Hematopoietic multipotent progenitor cell treated with erythropoietin and hydrocortisone succinate and interleukin-3 and kit ligand, for 4 days (in vitro differentiated cells): ENCODE measurements at places on chromosomes 16 and 17.

GRCh38 chr17:43545383-43545632 lies 832 bp downstream of the ETV4 start:
- DNase-seq = no peak

DNA sequence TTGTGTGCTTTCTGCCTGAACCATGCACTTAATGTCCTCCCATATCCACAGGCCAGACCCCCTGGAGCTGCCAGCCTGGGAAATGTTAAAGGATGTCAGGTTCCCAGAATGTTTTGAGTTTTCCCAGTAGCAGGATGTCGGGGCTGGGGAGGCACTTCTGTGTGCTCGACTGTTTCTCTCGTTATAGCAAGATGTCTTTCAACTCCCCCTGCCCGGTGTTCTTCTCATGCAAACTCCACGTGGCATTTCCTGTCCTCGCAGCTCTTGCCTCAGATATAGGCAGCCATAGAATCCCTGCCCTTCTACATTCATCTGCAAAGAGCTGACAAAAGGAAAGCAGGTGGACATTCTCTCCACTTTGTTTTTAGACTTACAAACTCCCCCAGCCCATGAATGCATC lies 457.2 kb upstream of the CDH11 start:
- DNase-seq = no peak

DNA sequence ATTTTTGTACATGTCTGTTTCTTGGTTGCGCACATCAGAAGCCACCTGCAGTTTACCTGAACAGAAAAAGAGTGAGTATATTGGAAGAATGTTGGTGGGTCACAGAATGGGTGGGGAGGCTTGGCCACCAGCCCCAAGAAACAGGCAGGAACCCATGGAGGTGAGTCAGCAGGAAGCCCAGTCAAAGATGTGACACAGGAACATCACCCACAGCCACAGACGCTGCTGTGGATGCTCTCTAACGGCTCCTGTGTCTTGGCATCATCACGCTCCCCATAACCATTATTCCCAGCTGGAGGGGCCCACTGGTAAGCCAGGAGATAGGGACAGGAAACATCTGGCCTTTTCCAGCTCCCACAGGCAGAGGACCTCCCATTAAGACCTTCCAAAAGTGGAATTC lies 94.0 kb upstream of the WSB1 start:
- no peak for DNase-seq

GRCh38 chr16:89705006-89705405 lies 3.5 kb upstream of the SPATA2L start:
- DNase-seq = peak; percentile 0

DNA sequence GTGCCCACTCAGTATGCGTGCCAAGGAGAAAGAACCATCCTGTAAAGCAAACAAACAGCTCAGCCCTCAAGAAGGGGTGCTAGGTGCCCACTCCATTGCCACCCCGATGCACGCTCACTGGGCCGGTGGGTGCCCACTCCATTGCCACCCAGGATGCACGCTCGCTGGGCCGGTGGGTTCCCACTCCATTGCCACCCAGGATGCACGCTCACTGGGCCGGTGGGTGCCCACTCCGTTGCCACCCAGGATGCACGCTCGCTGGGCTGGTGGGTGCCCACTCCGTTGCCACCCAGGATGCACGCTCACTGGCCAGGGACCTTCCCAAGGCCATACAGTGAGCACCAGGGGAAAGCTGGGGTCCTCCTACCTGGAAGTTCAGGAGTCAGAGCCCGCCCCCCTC lies 28.1 kb downstream of the HASPIN start:
- DNase-seq = no peak

- DNase-seq = no peak
These were observed 107.3 kb upstream of the CDH5 start for GRCh38 chr16:66258916-66259845.

- no peak for DNase-seq
These were observed 30.1 kb downstream of the SOCS1 start for GRCh38 chr16:11225677-11226549.

DNA sequence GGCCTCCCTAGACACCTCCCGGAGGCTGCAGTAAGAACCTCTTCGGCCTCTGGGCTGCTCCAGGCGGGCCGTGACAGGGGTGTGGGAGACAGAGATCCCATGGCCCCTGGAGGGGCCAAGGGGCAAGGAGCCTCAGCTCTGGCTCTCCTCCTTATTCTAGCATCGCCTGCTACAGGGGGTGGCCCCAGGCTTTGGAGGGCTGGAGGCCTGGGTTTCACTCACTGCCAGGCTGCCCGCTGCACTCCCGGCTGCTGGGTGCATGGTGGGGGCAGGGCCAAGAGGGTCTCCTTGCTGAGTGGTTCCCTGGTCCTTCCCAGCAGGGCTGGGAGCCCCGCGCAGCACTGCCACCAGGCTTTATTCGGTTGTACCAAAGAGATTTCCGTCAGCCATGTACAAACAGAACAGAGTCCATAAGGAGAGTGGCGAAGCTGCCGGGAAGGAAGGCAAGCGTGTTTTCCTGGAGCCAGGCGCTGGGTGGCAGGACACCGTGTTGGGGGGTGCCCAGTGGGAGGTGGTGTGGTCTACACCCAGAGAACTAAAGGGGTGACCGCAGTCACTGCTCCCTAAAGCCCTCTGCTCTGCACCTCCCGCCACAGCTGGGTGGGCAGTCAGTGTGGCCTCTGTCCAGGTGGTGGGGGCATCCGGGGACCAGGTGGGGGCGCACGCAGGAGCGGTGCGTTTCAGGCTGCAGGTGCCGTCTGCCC lies 2.0 kb downstream of the NPB start:
- no peak for DNase-seq

GRCh38 chr17:67272312-67273047 lies 27.5 kb upstream of the HELZ start:
- DNase-seq = peak; percentile 57

GRCh38 chr16:58148526-58148925 lies 19.3 kb upstream of the CFAP20 start:
- DNase-seq = no peak

DNA sequence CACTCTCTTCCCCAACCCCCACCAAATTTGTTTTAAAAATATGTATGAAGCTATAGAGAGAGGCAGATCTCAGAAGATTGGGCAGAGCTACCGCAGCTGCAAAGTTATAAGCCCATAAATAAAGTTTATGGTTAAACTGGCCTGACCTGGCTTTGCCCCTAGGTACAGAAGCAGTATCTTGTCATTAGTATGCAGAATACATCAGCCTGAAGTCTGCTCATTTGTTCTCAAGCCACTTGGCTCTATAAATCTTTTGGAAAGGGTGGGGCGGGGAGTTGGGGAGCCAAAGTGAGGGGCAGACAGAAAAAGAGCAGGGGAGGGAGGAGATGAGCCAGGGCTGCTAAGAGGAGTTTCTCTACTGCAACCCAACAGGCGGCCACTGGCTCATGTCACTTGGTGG lies 113.2 kb downstream of the SOX9 start:
- DNase-seq = no peak

GRCh38 chr16:48811478-48811877 lies 201.5 kb upstream of the N4BP1 start:
- no peak for DNase-seq

GRCh38 chr17:2484876-2485275 lies 26.8 kb downstream of the METTL16 start:
- DNase-seq = no peak

GRCh38 chr16:8863594-8864424 lies 5.0 kb downstream of the CARHSP1 start:
- peak; percentile 58 for DNase-seq

DNA sequence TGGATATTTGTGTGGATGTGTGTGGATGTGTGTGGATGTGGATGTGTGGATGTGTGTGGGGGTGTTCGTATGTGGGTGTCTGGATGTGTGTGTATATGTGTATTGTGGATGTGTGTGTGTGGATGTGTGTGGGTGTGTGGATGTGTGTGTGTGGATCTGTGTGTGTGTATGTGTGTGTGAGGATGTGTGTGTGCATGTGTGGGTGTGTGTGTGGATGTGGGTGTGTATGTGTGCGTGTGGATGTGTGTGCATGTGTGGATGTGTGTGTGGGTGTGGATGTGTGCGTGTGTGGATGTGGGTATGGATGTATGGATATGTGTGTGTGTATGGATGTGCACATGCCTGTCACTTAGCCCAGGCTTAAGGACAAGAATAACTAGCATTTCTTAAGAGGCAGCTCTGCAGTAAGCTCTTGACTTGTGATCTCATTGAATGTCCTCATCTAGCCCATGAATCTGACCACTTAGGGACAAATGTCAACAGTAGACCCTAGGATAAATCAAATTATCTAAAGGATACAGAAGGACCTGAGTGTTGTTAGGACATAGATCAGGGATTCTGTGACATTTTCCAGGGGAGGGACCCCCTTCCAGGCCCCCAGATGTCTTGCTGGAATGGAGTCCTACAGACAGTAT lies 83.5 kb downstream of the BMERB1 start:
- no peak for DNase-seq

GRCh38 chr17:4438162-4438944 lies 4.6 kb downstream of the SPNS3 start:
- DNase-seq = no peak

- no peak for DNase-seq
These were observed 52.3 kb downstream of the MSI2 start for GRCh38 chr17:57308543-57309186.

DNA sequence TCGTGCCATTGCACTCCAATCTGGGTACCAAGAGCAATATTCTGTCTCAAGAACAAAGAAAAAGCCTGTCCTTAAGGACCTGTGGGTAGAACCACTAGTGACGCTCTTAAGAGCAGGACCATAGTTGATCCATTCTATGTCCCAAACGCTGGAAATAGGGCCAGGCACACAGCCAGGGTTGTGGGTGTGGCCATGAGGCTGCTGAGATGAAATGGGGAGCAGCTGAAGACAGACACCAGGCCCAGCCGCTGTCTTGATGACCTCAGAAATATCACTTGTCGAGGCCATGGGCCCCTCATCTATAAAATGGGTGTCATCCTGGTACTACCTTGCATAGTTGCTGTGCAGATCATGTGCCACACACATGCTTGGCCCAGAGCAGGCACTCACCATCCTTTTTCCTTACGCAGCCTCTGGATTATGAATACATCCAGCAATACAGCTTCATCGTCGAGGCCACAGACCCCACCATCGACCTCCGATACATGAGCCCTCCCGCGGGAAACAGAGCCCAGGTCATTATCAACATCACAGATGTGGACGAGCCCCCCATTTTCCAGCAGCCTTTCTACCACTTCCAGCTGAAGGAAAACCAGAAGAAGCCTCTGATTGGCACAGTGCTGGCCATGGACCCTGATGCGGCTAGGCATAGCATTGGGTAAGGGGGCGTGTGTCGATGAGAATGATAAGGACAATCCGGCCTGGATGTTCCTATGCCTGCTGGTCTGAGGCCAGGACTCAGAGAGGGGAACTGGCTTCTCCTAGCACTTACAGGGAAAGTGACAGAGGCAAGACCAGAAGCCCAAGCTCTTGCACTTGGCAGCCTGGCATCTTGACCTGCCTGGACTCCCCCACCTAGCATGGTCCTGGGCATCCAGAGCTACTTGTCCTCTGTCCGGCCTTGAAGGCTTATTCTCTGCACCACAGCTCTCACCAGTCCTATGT lies 25.5 kb downstream of the CDH5 start:
- no peak for DNase-seq

- DNase-seq = peak; percentile 81
These were observed 33.5 kb downstream of the ABCC6 start for GRCh38 chr16:16189842-16190241.

DNA sequence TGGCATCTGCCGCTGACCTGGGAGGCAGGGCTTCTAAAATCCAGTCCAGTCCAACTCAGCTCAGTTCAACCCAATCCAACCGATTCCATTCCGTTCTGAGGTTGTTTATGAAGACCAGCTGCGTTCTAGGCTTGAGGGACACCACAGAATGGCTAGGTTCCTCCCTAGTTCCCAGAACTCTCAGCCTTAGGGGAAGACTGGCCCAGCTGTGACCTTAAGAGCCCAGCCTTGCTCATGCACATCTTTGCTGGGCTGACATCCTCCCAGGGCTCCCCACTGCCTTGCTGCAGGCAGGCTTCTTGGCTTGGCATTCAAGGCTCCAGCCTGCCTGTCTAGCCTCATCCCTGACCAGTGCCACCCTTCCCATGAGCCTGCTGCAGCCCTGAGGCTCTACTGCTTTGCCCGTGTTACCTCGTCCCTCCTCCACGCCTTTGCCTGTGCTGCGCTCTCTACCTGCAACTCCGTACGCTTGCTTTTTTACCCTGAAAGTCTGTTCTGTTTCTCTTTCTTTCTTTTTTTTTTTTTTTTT lies 7.9 kb downstream of the SLC12A3 start:
- DNase-seq = peak; percentile 44

- no peak for DNase-seq
These were observed 37.9 kb upstream of the CHMP6 start for GRCh38 chr17:80953471-80954315.

- no peak for DNase-seq
These were observed 9.8 kb upstream of the CD300E start for GRCh38 chr17:74633326-74633725.

DNA sequence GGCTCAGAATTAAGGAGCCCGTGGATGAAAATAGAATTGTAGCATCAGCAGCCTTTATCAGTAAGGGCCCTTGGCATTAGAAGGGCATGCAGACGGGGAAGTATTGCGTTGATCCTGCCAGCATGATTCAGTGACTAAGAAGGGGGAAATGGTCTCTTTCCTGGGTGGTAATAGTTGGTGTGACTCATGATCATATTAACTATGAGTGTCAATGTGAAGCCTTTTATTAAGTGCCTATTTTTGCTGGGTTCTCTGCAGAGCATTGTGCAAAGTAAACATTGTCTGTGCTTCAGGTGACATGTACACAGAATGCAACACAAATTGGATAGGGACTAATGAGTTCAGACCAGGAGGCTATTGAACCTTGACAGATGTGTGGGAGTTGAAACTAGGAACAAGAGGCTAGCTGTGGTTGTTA lies 24.5 kb downstream of the RCVRN start:
- no peak for DNase-seq

GRCh38 chr16:78762222-78762621 lies 662.8 kb downstream of the WWOX start:
- DNase-seq = peak; percentile 17

- DNase-seq = no peak
These were observed 275.0 kb upstream of the DYNLRB2 start for GRCh38 chr16:80265624-80266306.

DNA sequence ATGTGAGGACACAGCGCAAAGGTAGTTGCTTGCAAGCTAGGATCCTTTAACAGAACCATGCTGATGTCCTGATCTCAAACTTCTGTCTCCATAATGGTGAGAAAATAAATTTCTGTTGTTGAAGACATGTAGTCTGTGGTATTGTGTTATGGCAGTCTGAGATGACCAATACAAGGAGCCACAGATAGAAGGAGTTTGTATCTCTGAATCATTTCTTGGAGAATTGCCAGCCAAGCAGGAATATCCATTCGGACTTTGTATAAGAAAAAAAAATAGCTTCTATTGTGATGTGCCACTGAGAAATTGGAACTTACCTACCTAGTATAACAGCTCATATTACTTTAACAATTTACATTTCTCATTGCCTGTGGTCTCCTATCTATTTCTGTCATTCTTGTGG lies 447.6 kb upstream of the CA10 start:
- DNase-seq = no peak
